A549 treated with CORT108297 at 1 μM for 4 hours (cell line): ENCODE measurements at places on chromosomes 3 and 15. TPM values are rescaled to one million over a fixed set of nuclear protein-coding genes. Genes with fewer than 3 reads are reported as not detected.

The SNX22 gene
- 0.59 to 0.96 TPM (median 0.89 TPM) in 5 replicates for total RNA-seq

The GPR62 gene
- total RNA-seq = not detected in 5 replicates

The PP2D1 gene
- not detected in 5 replicates for total RNA-seq

The MBD4 gene
- 21.1 to 26.4 TPM (median 21.9 TPM) in 5 replicates for total RNA-seq

The CSTA gene
- total RNA-seq = 0.82 to 1.2 TPM (median 1.0 TPM) in 5 replicates

The DOCK3 gene
- 0.27 to 0.40 TPM (median 0.39 TPM) in 5 replicates for total RNA-seq

The ADAMTS9 gene
- total RNA-seq = 0.48 to 0.92 TPM (median 0.51 TPM) in 5 replicates

The LMAN1L gene
- total RNA-seq = 0.03 to 0.08 TPM (median 0.08 TPM) in 3 of 5 replicates, not detected in the others

The C2CD4B gene
- 0.07 to 0.24 TPM (median 0.11 TPM) in 4 of 5 replicates, not detected in the other for total RNA-seq

The TMEM115 gene
- total RNA-seq = 37.7 to 48.2 TPM (median 47.5 TPM) in 5 replicates

The MUC20 gene
- total RNA-seq = 0.25 to 0.73 TPM (median 0.50 TPM) in 5 replicates

The ADGRG7 gene
- not detected in 5 replicates for total RNA-seq

The CYP8B1 gene
- not detected in 5 replicates for total RNA-seq

The TRPM1 gene
- total RNA-seq = not detected in 5 replicates

The LXN gene
- total RNA-seq = 62.1 to 76.2 TPM (median 69.2 TPM) in 5 replicates

The PLS1 gene
- total RNA-seq = 11.4 to 14.5 TPM (median 12.9 TPM) in 5 replicates

The PEX11A gene
- 5.9 to 7.4 TPM (median 7.0 TPM) in 5 replicates for total RNA-seq

The GABRA5 gene
- 83.6 to 131 TPM (median 112 TPM) in 5 replicates for total RNA-seq

The PPP2R3A gene
- 1.8 to 3.3 TPM (median 2.7 TPM) in 5 replicates for total RNA-seq

The HLTF gene
- total RNA-seq = 11.9 to 22.6 TPM (median 18.0 TPM) in 5 replicates

The CDHR4 gene
- total RNA-seq = 0.12 to 0.65 TPM (median 0.43 TPM) in 5 replicates

The DZIP1L gene
- 5.6 to 8.2 TPM (median 7.9 TPM) in 5 replicates for total RNA-seq

The SCAANT1 gene
- total RNA-seq = not detected in 5 replicates

The MRAS gene
- 8.1 to 11.7 TPM (median 10.5 TPM) in 5 replicates for total RNA-seq

The ALG1L2 gene
- not detected in 5 replicates for total RNA-seq

The RLBP1 gene
- total RNA-seq = not detected in 5 replicates

The OR5K4 gene
- not detected in 5 replicates for total RNA-seq

The KLF13 gene
- total RNA-seq = 70.5 to 99.2 TPM (median 90.1 TPM) in 5 replicates

The ATP13A5 gene
- total RNA-seq = not detected in 5 replicates

The NPAP1 gene
- not detected in 5 replicates for total RNA-seq

The USP50 gene
- total RNA-seq = 0.09 TPM in 1 of 5 replicates, not detected in the others

The UNC45A gene
- total RNA-seq = 56.8 to 62.6 TPM (median 60.2 TPM) in 5 replicates

The FANCD2OS gene
- total RNA-seq = not detected in 5 replicates

The RBP2 gene
- not detected in 5 replicates for total RNA-seq

The PODXL2 gene
- total RNA-seq = 8.0 to 11.5 TPM (median 10.4 TPM) in 5 replicates

The SI gene
- total RNA-seq = not detected in 5 replicates

The XCR1 gene
- total RNA-seq = not detected in 5 replicates

The CILP gene
- total RNA-seq = 0.06 to 0.09 TPM (median 0.07 TPM) in 5 replicates

The BCHE gene
- 0.83 to 1.3 TPM (median 0.93 TPM) in 5 replicates for total RNA-seq

The SLC24A1 gene
- 2.5 to 4.9 TPM (median 3.9 TPM) in 5 replicates for total RNA-seq

The CCDC191 gene
- 1.7 to 2.5 TPM (median 2.0 TPM) in 5 replicates for total RNA-seq
